ENCODE measurements at places on chromosomes 4 and X.

DNA sequence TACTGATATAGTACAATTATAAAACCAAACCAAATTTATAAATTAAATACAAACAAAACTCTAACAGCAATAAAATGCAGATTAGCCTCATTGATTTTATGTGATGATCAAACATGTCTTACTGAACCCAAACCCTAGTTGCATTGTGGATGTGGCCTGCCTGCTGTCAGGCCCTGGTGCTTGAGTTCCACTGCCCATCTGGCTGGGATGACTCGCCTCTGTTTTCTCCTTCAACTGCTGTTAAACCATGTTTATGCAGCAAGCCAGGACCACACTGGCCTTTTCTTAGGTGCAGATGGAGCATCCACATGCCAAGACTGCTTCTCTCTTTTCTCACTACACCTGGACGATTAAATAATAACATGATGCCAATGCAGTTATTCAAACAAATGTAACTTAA is 22.6 kb downstream of the NAP1L5 start:
- no peak for DNase-seq

DNA sequence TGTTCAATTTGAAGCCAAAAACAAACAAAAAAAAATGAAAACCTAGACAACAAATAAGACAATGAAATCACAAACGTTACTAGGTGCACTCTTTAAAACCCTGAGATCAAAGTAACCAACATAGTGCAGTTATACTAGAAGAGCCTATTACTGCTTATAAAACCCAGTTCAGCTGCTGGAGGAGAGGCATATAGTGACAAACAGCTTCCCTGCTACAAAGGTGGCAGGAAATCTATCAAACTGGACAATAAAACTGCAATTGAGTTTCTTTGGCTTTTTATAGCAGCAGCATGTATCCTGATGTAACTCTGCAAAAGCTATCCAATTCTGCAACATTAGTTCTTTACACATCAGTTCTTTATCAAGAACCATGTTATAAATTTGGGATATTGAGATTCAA is 155.6 kb downstream of the LRBA start:
- no peak for DNase-seq

GRCh38 chrX:115266300-115266699 is 23.2 kb upstream of the LUZP4 start:
- DNase-seq, result no peak

DNA sequence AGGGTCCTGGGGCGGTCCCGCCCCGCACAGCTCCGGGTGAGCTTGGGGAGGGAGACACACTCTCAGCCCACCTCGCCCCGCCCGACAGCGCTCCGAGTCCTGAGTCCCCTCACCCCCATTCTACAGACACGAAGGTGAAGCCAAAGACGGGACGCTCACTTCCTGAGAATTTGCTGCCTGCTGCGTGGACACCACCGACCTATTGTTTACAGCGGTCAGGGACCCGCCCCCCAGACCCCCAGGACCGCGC is 796 bp upstream of the ZNF141 start:
- DNase-seq, result no peak

- peak; percentile 10 for DNase-seq
These were observed 85.5 kb downstream of the NFKB1 start for GRCh38 chr4:102586644-102587021.

GRCh38 chr4:8185930-8186329 is 13.2 kb upstream of the SH3TC1 start:
- no peak for DNase-seq

GRCh38 chr4:126583509-126583908 is 1049.2 kb upstream of the INTU start:
- DNase-seq, result no peak

DNA sequence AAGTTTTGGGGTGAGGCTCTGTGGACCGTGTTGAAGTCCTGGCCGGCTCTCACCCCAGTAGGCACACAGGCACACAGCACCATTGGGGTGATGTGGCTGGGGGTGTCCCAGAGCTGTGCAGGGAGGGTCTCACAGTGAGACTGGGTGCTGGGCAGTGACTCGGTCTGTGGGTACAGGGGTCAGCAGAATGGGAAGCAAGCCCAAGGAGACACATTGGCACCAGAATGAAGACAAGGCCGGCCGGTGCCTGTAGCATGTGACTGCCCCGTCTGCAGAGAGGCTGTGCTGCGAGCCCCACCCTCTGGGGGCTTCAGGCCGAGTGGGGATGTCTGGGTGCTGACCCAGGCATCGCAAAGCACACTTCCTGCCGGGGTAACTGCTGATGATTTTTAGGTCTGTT is 5.2 kb downstream of the MAEA start:
- DNase-seq, result no peak

GRCh38 chrX:24676403-24677024 is 17.2 kb upstream of the POLA1 start:
- no peak for DNase-seq

DNA sequence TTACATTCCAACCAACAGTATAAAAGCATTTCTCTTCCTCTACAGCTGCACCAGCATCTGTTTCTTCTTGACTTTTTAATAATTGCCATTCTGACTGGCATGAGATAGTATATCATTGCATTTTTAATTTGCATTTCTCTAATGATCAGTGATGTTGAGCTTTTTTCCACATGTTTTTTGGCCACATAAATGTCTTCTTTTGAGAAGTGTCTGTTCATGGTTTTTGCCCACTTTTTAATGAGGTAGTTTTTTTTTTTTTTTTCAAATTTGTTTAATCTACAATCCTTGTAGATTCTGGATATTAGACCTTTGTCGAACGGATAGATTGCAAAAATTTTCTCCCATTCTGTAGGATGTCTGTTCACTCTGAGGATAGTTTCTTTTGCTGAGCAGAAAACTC is 39.5 kb upstream of the TBC1D19 start:
- no peak for DNase-seq

- no peak for DNase-seq
These were observed 1.0 kb downstream of the AGA start for GRCh38 chr4:177441061-177441802.

DNA sequence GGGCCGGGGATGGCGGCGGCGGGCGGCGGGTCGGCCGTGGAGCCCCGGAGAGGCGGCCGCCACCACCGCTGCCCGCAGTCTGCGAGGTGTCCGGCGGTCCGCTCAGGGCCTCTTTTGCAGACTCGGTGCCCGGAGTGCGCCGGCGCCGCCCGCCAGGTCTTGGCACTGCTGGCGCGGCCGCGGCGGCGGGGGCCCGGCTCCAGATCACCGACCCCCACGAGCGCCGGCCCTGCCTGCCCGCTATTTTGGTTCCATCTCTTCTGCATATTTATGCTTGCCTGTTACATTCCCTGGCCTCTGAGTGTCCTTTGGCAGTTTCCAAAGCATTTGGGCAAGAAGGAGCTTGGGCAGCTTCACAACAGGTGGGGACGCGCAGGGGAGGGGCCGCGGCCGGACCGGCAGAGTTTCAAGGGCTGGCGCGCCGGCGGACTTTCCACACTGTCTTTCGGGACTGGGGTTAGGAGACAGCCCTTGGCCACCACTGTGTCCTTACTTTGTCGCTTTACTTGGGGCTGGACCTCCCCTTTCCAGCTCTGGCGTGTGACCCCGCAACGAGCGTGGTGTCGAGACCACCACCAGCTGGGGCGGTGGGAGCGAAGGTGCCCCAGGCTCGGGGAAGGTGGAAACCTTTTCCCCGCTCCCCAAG is 668 bp upstream of the TAPT1 start:
- no peak for DNase-seq

DNA sequence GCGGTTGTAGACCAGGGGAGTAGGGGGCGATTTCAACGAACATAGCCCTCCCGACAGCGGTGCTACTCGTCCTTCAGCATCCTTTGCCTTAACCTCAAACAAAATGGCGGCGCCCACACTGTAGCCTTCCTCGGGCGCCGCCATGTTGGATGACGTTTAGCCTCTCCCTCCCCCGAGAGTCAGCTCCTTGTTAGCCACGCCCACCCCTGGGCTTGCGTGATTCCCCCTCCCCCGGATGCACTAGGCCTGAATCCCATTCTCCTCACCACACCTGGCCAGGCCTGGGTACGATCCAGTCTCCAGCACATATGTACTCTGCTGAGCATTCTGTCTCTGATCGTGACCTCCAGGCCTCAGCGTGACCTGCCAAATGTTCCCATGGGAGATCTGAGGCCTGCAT is 49.0 kb upstream of the ZNF157 start:
- DNase-seq, result no peak

GRCh38 chr4:59655996-59656395 is 1544.1 kb upstream of the ADGRL3 start:
- DNase-seq, result no peak

- DNase-seq, result no peak
These were observed 494 bp downstream of the SPOCK3 start for GRCh38 chr4:167233685-167234315.

- no peak for DNase-seq
These were observed 67.3 kb downstream of the PSAPL1 start for GRCh38 chr4:7367406-7367805.

GRCh38 chr4:133981327-133981726 is 220.3 kb downstream of the PABPC4L start:
- no peak for DNase-seq

DNA sequence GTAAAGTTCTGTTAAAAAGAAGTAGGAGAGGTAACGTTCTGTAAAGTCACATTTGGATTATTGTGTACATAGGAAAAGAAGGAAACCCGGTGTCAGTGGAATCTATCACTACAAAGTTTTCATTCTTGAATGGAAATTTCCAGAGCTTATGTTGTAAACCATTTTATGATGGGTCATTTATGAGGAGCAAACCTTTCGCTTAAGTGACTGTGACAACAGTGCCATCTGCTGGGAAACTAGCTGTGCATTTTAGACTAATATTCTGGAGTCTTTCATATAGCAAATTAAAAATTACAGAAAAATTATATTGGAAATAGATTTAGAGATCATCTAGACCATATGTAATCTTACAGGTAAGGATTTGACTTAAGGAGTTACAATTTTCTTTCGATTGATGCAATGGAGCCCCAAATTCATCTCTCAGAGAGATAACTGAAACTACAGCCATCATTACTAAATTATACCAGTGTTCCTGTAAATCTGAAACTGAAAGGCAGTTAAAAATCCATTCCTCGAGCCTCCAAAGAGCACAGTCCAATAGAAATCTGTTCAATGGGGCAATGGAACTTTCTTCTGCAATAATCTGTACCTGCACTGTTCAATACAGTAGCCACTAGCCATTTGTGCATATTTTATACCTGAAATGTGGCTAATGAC is 26.9 kb downstream of the ASB9 start:
- DNase-seq, result no peak

- DNase-seq, result no peak
These were observed 297.0 kb upstream of the FAT1 start for GRCh38 chr4:187020676-187021075.

DNA sequence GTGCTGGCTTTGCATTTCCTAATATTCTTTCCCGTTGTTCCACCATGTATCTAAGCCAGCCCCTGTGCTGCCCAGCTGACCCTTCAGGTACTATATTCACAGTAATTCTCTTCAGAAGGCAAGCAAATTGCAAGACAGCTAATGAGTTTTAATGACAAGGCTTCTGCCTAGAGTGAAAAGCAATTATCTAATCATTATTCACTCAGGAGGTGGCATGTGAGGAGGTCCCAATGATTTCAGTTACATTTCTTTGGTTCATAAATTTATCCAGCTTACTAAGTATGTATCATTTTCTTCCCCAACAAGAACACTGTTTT is 123.0 kb downstream of the RASGEF1B start:
- no peak for DNase-seq

GRCh38 chrX:46637938-46638337 is 64.4 kb downstream of the CHST7 start:
- no peak for DNase-seq

DNA sequence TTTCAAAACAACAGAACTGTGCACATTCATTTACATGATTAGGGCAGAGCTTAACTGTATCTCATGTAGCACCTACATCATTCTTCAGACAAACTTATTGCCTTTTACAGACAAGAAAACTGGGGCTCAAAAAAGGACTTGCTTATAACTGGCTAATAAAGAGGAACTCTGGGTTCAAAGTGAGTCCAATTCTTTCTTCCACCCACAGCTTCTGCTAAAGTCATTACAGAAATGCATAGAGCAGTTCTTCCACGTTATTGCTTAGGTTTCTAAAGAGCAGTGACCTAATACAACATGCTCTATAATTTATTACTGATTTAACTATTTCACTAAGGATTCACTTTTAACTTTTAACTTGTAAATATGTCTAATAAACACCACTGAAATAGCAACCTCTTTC is 60.6 kb downstream of the ELOVL6 start:
- no peak for DNase-seq

- no peak for DNase-seq
These were observed 105.8 kb downstream of the CXCL13 start for GRCh38 chr4:77711469-77711868.

DNA sequence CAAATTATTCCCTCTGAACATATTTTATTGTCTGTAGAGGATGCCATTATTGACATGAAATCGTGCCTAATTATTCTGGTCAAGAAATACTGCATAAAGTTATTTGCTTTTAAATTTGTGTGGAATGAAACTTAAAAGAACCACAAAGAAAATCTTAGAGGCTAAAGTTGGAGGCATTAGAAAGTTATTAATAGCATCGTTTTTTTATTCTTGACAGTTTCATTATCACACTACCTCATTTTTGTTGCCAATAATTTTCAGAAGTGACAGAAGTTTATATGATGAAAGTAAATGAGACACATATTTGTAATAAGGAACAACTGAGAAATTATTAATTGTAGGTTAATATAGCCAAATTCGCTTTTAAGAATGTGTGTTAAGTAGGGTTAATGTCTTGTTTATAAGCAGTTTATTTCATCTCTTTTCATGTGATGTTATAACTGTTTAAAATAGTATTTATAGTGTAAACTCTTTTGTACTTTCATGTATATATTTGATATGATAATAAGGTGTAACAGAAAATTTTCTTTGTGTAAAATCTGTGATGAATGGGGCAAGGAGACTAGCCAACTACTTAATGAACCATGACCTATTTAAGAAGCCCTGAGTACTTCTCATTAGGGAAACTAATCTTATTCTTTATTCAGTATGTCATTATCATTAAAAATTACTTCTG is 54.5 kb upstream of the GRIA2 start:
- DNase-seq, result no peak

DNA sequence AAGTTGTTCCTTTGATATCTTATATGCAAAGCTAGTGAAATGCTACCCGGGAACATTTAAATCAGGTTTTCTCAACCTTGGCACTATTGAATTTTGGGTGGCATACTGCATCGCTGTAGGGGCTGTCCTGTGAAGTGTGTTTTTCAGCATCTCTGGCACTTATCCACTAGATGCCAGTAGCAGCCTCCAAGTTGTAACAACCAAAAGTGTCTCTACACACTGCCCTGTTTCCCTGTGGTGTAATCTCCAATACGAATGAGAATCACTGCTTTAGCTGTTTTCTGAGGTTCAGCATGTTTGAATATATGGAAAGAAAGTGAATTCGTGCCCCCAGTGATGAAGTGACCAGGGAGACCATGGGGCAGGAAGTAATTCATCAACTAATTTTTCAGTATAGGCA is 551.6 kb upstream of the PRKX start:
- DNase-seq, result no peak

- no peak for DNase-seq
These were observed 88.8 kb upstream of the FAM9B start for GRCh38 chrX:9122519-9123245.

- no peak for DNase-seq
These were observed 509.6 kb upstream of the FAM241A start for GRCh38 chr4:111635646-111636045.

GRCh38 chr4:163748449-163748848 is 254.0 kb downstream of the TMA16 start:
- no peak for DNase-seq
